SW 1271 (cell line): ENCODE measurements at places on chromosomes 7 and 10.

DNA sequence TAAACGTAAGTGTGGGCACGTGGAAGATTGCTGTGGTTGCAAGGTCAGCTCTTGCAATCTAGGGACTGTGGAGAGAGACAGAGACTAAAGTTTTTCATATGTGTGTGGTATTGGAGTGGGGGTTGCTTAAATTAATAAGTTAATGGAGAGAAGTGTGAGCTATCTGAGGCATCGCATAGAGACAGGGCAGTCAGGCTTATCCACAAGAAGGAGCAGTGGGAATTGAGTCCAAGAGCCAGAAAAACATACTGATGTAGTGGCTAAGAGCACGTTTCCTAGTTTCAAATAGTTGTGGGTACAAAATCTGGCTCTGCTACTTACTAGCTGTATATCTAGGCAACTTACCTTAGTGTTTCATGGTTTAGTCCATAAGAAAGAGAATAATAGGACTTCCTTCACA is 65.8 kb downstream of the SORCS3 start:
- no peak for DNase-seq

DNA sequence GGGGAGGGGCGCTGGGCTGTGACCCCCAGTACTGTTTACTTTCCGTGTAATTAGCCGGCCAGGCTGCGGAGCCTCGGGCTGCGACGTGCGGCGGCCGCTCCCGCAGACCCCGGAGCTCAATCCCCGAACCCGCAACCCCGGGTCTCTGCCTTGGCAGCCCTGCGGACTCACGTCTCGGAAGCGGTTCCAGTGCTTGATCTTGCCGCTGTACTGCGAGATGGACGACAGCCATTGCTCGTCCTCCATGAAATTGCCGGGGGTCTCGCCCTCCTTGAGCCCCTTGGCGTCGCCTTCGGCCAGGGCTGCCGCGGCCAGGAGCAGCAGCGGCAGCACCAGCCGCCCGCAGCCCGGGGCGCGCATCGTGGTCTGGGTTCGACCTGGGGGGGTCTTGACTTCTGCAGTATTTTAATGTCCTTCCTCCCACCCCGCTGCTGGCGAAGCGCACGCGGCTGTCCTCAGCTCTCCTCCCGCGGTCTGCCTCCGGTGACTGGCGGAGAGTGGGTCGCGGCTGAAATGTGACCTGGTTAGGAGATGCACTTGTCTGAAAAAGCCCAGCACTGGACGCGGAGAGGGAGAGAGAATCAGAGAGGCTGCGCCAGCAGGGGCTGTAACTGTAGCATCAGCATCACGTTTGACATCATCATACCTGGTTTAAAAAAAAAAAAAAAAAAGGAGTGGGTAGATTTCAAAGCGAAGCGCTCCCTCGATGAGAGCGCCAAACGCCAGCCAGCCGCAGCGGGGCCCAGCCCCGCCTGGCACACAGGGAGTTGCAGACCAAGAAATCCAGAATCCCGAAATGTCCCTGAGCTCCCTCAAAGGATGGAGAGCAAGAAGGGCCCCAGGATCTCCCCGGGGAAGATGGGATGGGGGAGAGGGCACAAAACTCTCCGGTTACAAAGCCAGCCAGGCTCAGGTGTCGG is at the start of gene SPOCK2:
Gene SPOCK2, minus strand, starts transcription at position 583 of the 920 bp plus-strand sequence. Its CDS starts 223 bp downstream, at position 360.
- DNase-seq = no peak

- DNase-seq = no peak
These were observed 2.6 kb downstream of the ADCYAP1R1 start for GRCh38 chr7:31054608-31055278.

DNA sequence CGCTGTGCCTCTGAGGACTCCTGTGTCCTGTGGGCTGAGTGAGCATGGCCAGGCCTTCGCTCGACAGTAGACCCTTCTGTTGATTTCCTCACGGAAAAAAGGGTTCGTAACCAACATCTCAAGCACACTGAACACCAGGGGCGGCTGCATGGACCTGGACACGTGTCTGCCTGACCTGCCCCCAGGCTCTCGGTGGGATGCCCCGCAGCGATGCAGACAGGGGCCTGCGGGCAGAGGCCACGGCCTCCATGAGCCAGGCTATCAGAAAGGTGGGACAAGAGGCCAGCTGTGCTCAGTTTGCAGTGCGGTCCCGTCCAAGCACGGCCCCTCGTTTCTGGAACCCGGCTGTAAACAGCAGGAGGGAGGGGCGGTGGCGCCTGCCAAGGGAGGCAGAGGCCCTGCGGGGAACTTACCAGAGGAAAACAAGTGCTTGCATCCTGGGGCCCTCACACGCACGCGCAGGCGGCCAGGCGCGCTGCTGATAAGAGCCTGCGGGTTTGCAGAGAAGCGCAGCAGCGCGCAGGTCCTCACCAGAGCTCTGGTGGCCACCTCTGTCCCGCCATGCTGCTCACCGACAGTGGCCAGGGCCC is 10.6 kb downstream of the GPR146 start:
- DNase-seq = no peak

- peak; percentile 77 for DNase-seq
These were observed 5.1 kb downstream of the PTTG1IP2 start for GRCh38 chr7:90474284-90475210.

- DNase-seq = no peak
These were observed 1.5 kb downstream of the ADGRA1 start for GRCh38 chr10:133088956-133089800.

- no peak for DNase-seq
These were observed 62.2 kb upstream of the ADCY1 start for GRCh38 chr7:45511721-45512597.

DNA sequence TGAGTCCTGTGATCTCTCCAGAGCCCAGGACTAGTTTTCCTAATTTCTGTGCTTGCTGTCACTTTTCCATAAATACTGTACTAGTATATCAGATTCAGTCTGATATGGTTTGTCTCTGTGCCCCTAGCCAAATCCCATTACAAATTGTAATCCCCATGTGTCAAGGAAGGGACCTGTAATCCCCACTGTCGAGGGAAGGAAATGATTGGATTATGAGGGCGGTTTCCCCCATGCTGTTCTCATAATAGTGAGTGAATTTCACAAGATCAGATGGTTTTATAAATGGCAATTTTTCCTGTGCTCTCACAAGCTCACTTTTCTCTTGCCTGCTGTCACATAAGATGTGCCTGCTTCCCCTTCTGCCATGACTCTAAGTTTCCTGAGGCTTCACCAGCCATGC is 54.8 kb upstream of the IFRD1 start:
- no peak for DNase-seq

- no peak for DNase-seq
These were observed 295.4 kb upstream of the FZD1 start for GRCh38 chr7:90968871-90969270.
